ENCODE measurements at places on chromosomes 7 and 10. TPM values are rescaled to one million over a fixed set of nuclear protein-coding genes. Genes with fewer than 3 reads are reported as not detected.

Gene IGFBP1
- total RNA-seq = not detected

Gene GDF2
- total RNA-seq = not detected

Gene EN2
- not detected for total RNA-seq

Gene FAM131B
- total RNA-seq = 0.57 TPM

Gene MBLAC1
- 2.8 TPM for total RNA-seq

Gene ANKRD61
- 0.20 TPM for total RNA-seq

Gene CTBP2
- total RNA-seq = 29.3 TPM

Gene CCL24
- 0.47 TPM for total RNA-seq

Gene CPXM2
- 4.1 TPM for total RNA-seq

GRCh38 chr10:33347211-33347610 is 12.7 kb upstream of the NRP1 start:
- DNase-seq = no peak

- no peak for DNase-seq
Observed at GRCh38 chr10:25492040-25492439, 317.2 kb downstream of the GPR158 start.

DNA sequence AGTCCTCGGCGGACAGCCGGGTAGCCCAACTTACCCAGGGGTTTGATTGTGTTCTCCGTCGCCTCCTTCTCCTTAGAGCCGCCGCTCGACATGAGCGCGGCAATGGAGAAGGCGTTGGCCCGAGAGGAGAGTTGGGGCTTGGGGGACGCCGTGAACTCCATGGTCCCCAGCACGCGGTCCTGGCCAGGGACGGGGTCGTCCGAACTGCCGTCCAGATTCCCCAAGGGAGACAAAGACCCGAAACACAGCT is 515 bp downstream of the TBX20 start:
- DNase-seq = peak; percentile 38

- no peak for DNase-seq
Observed at GRCh38 chr10:13629116-13629515, 42.4 kb downstream of the PRPF18 start.

- DNase-seq = no peak
Observed at GRCh38 chr7:32116436-32116835, 46.2 kb upstream of the PDE1C start.

- DNase-seq = no peak
Observed at GRCh38 chr7:92851732-92852131, 15.4 kb upstream of the CDK6 start.

DNA sequence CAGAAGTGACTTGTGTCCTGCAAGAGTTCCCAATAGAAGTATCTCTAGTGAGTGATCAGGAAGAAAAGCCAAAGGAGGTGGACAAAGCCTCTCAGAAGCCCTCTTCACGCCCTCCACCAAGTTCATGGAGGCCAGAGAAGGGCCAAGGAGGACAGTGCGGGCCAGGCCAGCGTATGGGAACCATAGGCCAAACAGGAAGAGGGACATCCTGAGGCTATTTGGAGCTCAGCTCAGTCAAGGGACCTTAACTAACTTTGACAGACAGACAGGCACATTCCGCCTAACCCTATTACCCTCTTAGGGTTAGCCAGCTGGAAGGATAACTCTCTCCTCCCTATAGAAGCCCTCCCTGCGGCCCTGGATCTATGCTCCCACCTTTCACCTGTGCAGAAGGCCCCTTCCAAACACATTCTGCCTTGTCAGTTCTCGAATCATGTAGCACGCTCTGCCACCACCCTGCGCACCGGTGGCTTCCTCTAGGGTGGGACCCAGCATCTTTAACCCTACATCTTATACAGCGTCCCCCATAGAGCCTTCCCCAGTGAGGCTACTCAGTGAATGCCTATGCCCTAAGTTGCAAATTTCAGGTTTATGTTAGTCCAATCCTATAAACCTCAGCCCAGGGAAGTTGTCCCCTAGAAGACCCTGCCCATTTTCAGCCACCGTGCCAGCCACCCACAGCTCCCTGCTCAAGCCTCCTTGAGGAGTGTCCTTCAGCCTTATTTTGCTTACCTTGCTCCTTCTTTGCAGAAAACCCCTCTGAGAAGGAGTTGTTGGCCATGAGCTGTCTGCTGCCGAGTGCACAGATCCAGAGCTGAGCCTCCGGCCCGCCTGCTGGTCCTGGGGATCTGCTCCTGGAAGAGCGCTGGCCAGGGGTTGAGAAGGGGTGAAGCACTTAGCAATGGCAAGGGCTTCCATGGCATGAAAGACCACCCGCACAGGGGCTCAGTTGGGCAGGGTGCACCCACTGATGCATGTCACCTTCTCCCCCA is 36.9 kb downstream of the FRMPD2 start:
- DNase-seq = no peak

DNA sequence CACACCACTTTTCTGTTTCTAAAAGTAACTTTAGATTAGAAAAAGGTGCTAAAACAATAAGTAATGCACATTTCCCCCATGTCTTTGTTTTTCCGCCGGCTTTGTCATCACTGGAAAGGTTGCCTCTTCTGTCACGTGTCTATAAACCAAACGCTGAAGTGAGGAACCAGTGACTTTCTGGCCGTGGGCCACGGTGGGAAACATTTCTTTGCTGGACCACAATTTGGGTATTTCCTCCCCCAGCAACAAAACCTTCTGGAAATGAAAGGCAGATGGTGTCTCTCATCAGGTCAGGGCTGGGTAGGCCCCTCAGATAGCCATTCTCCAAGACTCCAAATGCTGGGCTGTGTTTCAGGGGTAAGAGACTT is 174.5 kb downstream of the SH3PXD2A start:
- no peak for DNase-seq

DNA sequence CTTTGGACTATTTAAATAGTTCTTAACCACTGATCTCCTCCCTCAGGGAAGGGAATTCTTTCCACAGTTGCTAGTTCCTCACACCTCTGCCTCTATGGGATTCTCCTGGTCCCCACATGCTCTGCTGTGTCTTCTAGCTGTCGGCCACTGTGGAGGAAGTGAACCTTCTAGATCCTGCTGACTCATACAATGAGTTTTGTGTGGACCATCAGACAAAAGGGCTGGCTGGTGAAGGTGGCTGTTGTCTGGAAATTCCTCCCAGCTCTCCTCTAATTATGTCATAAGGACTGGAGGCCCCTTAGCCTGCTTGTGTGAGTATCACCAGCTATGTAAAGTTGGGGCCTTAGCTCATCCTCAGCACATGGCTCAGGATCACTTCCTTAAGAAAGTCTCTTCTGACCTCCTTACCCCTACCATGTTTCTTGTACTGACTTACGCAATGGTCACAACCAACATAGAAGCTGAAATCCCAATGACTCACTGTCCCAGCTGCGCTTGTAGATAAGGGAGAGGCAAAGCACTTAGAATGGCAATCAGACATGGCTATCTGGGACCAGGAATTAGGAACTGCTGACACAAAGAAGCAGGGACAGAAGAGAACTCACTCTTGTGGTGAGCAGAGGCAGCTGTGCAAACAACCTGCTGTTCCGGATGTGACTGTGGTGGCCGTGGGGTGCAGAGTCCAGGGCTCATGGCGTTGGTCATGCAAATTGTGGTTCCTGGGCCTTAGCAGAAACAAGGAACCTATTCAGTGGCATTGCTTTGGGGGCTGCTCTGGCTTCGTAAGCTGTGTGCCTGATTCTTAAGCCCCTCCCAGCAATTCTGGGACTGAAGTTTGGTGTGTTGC is 2.5 kb upstream of the MACC1 start:
- DNase-seq = peak; percentile 67

DNA sequence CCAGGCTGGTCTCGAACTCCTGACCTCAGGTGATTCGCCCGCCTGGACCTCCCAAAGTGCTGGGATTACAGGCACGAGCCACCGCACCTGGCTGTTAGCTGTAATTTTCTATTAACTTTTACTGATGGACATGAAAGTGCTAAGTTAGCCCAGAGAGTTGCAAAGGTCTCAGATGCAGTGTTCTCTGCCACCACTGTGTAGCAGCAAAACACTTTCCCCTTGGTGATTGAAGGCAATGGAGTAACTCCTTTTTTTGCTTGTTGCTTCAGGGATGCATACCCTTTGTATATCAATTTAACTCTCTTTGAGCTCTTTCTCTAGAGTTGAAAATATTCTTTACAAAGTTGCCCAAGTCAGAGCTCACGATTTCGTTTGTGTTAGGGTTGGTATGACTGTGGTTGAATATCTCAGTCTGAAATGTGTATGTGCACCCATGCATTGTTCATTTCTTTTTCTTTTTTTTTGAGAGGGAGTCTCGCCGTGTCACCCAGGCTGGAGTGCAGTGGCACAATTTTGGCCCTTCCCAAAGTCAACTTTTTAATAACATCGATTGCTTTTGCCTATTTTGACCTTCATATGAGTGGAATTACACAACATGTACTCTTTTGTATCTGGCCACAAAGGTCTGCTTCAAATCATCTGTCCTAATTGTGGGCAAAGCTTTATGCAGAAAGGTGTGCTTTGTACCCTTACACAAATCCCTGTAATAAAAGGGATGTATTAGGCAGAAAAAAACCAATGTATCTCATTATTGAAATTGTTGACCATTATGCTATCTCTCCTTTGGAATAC is 52.6 kb downstream of the GTF2I start:
- DNase-seq = no peak

GRCh38 chr10:71576842-71577241 is 142.7 kb downstream of the C10orf105 start:
- no peak for DNase-seq

GRCh38 chr10:35299016-35299415 is 37.3 kb upstream of the CCNY start:
- DNase-seq = no peak

GRCh38 chr7:110373416-110373815 is 717.5 kb upstream of the LRRN3 start:
- DNase-seq = no peak

GRCh38 chr10:84994722-84995121 is 666.3 kb downstream of the CCSER2 start:
- DNase-seq = no peak

- DNase-seq = no peak
Observed at GRCh38 chr7:154302380-154302779, 250.2 kb downstream of the DPP6 start.

DNA sequence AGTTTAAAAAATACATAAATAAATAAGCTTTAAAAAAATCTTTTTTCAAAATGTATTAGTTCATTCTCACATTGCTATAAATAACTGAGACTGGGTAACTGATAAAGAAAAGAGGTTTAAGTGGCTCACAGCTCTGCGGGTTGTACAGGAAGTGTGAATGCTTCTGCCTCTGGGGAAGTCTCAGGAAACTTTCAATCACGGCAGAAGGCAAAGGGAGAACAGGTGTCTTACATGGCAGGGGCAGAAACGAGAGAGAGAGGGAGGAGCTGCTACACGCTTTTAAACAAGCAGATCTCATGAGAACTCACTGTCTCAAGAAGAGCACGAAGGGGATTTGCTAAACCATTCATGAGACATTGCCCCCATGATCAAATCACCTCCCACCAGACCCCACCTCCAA is 114.6 kb downstream of the DNAJC1 start:
- DNase-seq = no peak

- no peak for DNase-seq
Observed at GRCh38 chr10:72904806-72905205, 11.3 kb downstream of the OIT3 start.

DNA sequence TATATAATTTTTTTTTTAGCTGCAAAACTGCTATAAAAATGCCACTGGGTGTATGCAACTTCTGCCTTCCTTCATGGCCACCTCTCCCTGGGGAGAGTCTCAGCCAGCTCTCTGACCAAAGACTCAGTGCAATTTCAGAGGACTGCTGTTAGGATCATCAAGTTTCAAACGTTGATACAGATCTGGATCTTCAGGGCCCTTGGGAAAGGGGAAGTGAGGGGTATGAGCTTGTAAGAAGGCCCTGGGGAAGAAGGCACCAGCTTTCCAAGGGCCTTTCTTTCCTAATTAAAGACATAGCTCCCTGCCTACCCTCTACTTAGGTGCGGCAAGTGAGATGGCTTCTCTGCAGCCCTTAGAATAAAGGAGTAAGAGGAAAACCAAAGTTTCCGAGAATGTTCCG is 130.4 kb downstream of the CUL2 start:
- DNase-seq = no peak

- DNase-seq = no peak
Observed at GRCh38 chr7:52085610-52086009, 769.0 kb upstream of the COBL start.

- peak; percentile 50 for DNase-seq
Observed at GRCh38 chr7:98470485-98471240, 69.8 kb upstream of the BAIAP2L1 start.

DNA sequence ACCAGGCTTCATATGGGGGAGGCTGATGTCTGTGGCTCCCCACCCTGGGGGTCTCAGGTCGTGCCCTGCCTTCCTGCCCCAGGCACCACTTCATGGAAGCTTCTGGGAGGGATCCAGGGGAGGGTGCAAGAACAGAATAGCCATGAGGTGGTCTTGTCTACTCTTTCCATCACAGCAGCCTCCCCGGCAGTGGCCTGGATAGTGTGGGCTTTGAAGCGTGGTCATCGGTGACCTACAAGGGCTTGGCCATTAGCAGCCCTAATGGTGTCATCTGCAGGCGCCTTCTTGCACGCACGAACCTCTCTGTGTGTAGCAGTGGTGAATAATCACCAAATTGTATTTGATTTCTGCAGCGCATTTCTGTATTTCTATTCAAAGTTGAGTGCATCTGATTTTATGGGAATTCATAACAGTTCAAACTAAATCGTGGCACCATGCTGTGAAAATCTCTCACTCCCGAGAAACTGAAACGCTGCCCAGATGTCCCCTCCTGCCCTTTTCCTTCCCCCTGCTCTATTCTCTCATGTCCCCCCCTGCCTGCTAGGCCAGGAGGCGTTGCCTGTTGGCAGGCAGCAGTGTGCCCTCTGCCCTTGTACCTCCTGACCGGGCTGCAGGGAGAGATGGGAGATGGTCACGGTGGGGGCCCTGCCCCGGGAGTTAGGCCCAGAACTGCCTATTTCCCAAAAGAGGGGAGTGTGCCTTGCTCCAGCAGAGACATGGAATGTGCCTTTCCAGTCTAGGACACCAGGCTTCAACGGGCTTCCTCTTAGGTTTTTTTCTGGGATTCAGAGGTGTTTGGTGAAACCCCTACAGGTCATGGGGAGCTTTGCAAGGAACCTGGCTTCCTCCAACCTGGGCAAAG is 34.8 kb downstream of the CDH23 start:
- DNase-seq = no peak

GRCh38 chr7:54550471-54550870 is 8.3 kb downstream of the VSTM2A start:
- no peak for DNase-seq

GRCh38 chr7:80334908-80335307 is 177.0 kb downstream of the GNAT3 start:
- DNase-seq = no peak

All from left ventricle myocardium superior (tissue), 1 donor.